ENCODE measurements at places on chromosomes 4 and X.

DNA sequence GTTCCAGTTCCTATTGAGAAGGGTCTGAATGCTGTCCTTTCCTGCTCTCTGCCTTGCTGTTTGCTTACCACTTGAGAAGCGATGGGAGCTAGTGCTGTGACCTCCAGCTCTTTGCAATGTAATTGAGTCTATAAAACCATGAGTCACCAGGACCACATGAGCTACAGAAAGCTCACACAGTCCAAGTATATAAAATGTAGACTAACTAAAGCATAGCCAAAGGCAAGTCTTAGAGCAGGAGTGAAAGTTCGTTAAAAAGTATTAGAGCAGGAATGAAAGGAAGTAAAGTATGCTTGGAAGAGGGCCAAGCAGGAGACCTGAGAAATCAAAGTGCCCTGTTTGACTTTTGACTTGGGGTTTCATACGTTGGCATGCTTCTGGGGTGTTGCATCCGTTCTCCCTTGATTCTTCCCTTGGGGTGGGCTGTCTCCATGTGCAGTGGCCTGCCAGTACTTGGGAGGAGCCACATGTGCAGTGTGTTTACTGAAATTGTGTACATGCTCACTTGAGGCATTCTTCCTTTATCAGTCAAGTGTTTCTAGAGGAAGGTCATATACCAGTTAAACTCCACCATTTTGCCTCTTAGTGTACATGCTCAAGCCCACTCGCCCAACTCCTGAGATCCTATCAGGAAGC, 71.3 kb upstream of the KIT start:
- no peak for DNase-seq

- DNase-seq, result no peak
These were observed 577.1 kb downstream of the ANKRD50 start for GRCh38 chr4:124135409-124135813.

GRCh38 chr4:8163026-8163425, 4.4 kb upstream of the ABLIM2 start:
- DNase-seq, result no peak

GRCh38 chr4:141020801-141021261, 112.4 kb downstream of the RNF150 start:
- no peak for DNase-seq

DNA sequence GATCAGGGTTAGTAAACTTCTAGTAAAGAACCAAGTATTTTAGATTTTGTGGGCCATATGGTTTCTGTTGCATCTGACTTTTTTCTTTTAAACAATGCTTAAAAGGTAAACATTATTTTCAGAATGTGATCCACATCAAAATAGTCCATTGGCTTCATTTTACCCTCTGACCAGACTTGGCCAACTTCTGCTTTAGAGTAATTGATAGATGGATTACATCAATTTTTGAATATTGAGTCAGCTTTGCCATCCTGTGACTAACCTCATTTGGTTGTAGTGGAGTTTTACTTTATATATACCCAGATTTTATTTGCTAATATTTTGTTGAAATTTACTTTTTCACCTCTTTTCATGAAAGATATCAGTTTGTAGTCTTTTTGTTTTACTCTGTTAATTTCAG, 559.8 kb downstream of the TLL1 start:
- no peak for DNase-seq

- no peak for DNase-seq
These were observed 671 bp upstream of the EIF4E start for GRCh38 chr4:98929341-98930267.

DNA sequence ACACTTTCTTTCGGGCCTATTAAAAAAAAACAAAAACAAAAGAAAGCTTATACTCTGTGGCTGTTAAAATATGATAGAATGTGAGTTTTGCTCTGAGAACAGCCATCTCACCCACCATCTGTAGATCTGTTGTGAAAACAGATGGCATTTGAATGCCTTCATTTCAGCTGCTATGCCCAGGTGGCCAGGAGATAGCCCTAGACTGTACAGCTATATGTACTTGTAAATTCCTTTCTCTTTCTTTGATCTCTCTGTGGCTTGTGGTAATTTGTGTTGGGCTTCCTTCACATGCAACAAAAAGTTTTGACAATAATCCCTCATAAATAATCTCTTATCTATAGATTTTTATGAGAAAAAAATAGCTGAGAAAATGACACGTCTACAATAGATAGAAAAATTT, 38.1 kb downstream of the PNPLA4 start:
- DNase-seq, result no peak

DNA sequence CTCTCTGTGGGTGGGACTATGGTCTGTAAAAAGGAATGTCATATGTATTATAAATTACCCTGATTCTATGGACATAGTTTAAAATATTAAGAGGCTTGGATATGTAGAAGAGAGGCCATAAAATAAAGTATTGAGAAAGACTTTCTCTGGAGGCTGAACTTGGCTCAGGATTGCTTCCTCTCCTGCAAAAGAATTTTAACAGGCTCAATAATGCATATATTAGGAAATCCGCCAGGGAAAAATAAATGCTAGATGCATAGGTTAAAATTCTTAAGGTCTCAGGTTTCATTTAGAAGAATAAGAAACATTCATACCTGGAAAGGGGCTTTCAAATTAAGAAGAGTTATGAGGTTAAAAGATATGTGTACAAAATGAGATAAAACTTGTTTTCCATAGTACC, 424.3 kb downstream of the ARAP2 start:
- DNase-seq, result no peak

- no peak for DNase-seq
These were observed 136.2 kb upstream of the RASGEF1B start for GRCh38 chr4:81607950-81608349.

DNA sequence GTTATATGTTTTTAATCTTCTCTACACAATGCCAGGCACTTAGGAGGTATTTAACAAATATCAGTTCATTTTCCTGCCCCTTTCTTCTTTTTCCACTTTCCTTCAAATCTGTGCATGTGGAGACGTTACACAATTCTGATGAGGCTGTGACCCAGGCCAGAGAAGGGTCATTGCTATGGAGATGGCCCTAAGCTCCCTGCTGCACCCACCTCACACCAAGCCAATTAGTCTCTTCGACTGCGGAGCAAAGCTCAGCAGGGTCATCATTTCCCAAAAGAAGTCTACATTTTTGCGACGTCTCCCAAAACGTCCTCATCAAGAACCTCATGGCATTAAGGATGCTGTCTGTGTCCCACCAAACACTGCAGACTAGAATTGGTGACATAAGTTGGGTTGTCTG, 28.9 kb upstream of the VEGFD start:
- no peak for DNase-seq

GRCh38 chrX:66674506-66674905, 35.6 kb upstream of the EDA2R start:
- no peak for DNase-seq

GRCh38 chr4:98565681-98566301, 92.6 kb downstream of the TSPAN5 start:
- DNase-seq, result no peak

DNA sequence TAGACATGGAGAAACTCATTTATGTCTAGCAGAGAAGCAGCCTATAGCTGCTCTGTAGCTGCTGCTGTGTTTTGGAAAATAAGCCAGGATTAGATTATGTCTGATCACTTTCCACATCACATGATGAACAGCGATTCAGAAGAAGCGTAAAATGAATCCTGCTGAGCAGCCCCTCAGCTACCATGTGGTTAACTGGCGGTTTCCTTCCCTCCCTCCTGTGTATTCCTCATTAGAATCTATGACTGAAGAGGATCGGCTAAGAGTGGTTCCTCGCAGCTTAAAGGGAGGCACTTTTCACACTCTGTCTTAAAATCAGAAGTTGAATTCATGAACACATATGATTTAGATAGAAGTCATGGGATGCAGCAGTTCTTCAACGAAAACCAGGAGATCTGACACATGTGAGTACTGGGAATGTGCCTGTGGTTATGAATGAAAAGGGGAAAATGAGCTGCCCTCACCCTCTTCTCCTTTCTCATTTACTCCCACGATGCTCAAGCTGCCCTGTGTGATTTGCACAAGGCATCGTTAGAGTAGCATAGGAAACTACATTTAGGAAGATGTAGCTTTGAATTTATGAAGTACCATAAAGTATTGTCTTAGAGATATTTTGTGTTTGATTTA, at the start of gene PPEF1:
Gene PPEF1 (plus strand): TSS at position 220 of the 624 bp plus-strand sequence. CDS start 136 bp downstream, at position 356.
- no peak for DNase-seq

GRCh38 chrX:11056322-11057176, 54.6 kb upstream of the HCCS start:
- no peak for DNase-seq

DNA sequence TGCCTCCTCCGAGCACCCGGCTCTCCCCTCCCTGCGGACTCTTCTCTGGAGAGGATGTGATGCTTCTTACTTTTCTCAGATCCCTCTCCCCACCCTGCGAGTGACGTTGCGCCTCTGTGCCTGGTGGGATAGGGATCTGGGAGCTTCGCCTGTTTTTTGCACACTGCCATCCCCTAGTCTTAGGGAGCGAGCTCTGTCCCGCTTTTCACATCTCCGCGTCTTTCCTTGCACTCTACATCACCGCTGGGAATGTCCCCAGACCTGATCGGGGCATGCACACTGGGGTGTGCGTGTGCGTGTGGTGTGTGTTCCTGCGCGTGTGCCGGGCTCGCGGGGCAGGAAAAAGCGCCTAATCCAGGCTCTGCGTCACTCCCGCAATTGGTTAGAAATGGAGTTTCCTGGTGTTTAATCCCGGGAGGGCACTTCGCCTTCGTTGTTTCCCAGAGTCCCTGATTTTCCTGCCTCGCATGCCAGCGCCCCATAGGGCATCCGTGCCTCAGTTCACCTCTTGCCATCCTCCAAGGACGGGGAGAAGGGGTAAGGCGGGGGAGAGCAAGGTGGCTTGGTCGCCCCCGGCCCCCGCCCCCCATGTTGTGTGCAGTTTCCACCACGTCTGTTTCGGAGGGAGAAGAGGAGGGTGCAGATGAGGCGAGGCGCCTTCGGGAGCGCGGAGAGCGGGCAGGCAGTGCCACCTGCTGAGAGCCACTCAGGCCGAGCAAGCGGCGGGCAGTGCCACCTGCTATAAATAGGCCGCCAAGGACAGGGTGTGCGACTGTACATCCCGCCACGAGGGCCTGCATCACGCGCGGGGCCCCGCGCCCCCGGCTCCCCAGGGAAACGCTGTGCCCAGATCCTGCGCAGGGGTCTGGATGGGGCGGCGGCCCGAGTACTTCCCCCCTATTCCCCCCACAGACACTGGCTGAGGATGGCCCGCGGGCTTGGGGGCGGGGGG, 759 bp upstream of the TBC1D1 start:
- DNase-seq, result no peak

GRCh38 chr4:107292979-107293378, 256.9 kb upstream of the DKK2 start:
- no peak for DNase-seq

- no peak for DNase-seq
These were observed 78.0 kb downstream of the PHOX2B start for GRCh38 chr4:41670530-41670929.

- no peak for DNase-seq
These were observed 29.5 kb downstream of the EGFL6 start for GRCh38 chrX:13598877-13599276.

- no peak for DNase-seq
These were observed 100.7 kb upstream of the AMOT start for GRCh38 chrX:112941209-112941837.

DNA sequence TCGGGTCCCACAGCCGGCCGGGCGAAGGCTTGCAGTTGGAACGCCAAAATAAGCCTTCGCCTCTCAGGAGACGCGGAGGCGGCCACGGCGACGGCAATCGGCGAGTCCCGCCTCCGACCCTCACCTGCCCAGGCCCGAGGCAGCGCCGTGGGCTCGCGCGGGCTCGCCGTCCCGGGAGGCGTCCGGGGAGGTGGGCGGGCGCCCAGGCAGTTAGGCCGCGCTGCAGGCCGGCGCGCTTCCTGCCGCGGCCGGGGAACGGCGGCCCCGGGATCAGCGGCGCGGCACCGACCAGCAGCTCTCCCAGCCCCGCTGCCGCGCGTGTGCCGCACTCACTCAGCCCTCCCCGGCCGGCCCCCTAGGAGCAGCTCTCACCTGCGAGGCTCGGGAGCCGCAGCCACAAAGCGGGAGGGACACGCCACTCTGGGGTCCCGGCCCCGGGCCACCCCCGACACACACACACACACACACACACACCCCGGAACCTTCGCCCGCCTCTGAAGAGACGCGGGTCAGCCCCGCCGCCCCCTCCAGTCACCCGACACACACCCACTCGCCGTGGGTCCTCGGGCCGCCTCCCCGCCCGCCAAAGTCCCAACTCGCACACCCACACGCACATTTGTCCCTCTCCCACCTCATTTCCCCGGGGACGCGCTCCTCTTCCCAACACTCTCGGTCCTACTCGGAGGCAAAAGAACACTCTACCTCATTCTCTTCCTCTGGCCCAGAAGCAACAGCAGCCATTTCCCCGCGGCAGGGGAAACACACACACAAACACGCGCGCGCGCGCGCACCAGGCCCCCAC, at the start of gene CNOT6L:
Gene CNOT6L (minus strand): TSS at position 767 of the 802 bp plus-strand sequence. CDS start 60 bp downstream, at position 707.
- DNase-seq, result peak; percentile 6

DNA sequence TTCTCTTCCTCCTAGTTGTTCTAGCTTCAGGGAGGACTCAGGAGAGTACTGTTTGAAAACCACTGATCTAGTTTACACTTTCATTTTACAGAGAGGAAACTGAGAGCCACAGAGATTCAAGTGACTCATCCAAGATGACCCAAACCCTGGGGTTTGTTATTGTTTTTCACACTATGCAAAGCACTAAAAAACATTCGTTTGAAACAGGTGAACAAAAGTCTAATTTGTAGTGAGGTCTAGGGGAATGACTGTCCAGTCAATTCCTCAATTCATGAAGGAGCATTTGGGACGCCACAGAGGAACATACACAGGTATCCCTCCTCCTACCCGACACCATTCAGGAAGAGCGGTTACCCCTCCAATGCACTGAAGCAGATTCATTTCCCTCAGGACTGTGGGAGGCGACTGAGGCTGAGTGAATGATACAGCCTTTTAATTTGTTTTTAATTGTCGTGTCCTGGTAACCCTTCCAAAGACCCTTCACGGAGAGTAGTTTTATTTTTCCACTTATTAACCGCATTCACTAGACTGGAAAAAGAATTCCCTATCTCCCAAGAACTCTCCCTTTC, 30.3 kb downstream of the TLR10 start:
- DNase-seq, result no peak

DNA sequence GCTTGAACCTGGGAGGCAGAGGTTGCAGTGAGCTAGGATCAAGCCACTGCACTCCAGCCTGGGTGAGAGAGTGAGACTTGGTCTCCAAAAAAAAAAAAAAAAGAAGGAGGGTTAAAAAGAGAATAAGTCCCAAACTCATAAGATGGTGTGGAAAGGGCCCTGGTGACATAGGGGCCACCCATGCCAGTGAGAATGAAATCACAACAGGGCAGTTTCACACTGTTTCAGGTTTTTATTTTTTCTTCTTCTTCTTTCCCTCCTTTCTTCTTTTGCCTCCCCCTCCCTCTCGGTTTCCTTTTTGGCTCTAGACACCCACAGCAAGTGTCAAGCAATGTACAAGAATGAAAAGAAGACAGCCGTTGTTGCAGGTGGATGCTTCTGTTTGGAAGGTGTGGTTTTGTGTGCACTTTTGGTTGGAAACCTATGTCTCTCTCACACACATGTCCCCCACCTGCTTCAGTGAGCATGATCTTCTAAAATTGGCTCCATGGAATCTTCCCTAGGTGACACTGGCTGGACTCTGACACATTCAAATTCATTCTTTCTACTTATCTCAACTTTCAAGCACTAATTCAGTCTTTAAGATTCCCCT, 14.4 kb upstream of the TLR8 start:
- no peak for DNase-seq
